NCI-H187 treated with DMSO at 0.1 percent for 48 hours (cell line): ENCODE measurements at places on chromosomes 2 and 18.

- DNase-seq = no peak
These were observed 31.9 kb downstream of the TFCP2L1 start for GRCh38 chr2:121253021-121253673.

DNA sequence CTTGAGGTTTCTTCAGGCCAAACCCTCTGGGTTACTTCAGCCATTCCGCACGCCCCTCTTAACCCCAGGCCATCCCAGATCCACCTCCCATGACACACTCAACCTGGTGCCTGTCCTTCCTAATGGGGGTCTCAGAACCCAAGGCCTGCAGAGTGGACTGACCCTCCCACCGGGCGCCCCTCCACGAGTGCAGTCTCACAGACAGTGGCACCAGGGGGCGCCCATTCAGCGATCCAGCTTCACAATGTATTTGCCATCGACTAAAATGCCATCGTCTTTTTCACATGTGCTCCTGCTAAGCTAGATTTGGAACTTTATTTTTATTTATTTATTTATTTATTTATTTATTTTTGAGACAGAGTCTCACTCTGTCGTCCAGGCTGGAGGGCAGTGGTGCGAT is 38.5 kb downstream of the INPP5D start:
- no peak for DNase-seq

DNA sequence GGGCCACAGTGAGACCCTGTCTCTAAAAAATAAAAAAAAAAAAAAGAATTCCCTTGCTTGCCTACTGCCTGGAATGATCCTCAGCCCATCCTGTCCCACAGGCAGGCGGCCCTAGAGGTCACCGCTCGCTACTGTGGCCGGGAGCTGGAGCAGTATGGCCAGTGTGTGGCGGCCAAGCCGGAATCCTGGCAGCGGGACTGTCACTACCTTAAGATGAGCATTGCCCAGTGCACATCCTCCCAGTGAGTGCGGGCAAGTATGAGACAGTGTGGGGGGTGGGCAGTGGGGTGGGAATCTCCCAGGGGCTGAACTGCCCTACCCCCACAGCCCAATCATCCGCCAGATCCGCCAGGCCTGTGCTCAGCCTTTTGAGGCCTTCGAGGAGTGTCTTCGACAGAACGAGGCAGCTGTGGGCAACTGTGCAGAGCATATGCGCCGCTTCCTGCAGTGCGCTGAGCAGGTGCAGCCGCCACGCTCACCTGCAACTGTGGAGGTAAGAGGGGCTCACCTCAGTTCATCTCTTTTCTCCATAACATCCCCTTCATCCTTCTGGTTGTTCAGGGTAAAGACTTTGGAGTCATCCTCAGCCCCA is 1.6 kb downstream of the CHCHD5 start:
- no peak for DNase-seq

- no peak for DNase-seq
These were observed 52.7 kb downstream of the FHOD3 start for GRCh38 chr18:36350251-36350651.

DNA sequence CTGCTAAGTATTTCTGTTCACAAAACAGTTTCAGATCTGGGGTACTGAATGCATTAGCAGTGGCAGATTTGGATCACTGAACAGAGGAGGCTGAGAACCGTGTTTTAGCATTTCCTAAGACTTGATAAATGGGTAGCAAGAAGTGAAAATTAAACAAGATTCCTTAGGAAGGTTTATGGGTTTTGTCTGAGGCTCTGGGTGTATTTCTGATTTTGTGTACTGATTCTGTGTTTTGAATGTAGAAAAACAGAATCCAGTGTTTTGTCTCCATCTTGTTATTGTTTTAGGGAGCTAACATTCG is 1.4 kb downstream of the FAM117B start:
- no peak for DNase-seq

DNA sequence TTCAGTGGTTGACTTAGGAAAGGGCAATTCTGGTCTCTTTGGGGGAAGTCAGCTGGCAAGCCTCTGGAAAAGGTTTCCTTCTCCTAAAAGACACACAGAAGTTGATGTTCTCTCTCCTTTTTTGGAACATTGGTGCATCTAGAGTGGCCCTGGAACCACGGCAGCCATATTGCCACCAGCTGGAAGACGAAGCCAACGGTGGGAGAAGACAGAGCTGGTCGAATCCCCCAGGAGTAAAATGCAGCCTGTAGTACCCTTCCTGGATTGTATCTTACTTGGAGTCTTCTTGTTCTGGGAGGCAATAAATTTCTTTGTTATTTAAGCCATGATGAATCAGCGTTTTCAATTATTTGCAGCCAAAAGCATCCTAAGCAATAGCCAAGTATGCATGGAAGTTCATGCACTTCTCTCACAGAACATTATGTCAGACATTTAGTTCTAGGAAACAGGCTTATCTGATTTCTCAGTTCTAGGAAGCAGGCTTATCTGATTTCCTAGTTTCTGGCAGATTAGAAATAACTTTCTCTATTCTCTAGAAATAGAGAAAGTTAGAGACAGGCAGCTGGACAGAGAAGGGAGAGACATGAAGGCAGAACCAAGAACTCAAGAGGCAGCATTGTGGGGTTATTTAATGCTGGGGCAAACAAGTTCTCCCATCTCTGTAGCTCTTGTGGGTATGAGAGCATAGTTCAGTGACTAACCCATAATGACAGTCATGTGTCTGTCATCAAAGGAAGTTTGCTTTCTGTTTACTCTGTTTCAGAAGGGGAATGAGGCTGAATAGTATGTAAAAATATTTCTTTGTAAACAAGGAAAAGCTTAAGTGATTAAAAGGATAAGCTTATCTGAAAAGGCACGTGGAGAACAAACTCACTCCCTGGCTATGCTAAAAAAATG is 40.5 kb upstream of the NABP1 start:
- no peak for DNase-seq

DNA sequence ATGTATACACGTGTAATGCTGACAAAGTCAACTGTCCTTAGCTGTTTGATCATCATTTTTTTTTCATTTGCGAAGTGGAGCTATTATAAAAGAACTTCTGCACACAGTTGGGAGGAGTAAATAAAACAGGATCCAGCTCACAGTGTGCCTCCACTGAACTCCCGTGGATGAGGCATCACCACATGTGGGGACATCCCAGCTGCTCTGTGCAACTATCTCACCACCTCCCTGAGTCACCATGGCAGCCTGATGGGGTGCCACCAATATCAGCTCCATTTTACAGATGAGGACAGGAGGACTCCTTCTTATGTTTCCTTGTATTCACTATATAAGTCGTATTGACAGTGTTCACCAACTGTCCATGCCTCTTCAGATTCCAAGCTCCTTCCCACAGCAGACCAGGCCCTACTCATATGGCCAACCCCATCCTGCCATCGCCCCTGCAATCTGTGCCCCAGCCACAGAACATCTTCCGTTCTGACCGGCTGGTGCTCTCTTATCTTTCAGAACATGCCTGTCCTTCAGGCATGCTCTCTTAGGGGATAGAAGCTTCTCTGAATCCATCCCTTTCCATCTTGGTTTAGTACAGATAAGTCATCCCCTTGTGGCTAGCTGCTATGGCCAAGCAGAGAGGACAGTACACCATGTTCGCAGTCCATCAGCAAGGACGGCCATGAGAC is 288.1 kb downstream of the RNF144A start:
- DNase-seq = no peak

- no peak for DNase-seq
These were observed 113.5 kb upstream of the PPP1CB start for GRCh38 chr2:28638102-28638501.

DNA sequence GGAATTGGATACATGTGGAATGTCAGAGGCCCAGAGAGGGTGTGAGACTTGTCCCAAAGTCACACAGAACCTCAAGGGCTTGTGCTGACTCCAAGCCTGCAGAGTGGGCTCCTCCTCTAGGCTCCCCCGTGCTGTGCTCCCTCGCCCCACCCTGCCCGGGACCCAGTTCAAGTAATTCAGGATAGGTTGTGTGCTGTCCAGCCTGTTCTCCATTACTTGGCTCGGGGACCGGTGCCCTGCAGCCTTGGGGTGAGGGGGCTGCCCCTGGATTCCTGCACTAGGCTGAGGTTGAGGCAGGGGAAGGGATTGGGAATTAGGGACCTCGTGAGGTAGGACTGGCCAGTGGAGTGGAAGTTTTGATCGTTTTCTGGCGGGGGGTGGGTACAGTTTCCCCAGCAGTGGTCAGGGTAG is 2.8 kb downstream of the CTDSP1 start:
- DNase-seq = no peak

GRCh38 chr2:67649331-67650261 is 252.5 kb downstream of the ETAA1 start:
- DNase-seq = no peak

DNA sequence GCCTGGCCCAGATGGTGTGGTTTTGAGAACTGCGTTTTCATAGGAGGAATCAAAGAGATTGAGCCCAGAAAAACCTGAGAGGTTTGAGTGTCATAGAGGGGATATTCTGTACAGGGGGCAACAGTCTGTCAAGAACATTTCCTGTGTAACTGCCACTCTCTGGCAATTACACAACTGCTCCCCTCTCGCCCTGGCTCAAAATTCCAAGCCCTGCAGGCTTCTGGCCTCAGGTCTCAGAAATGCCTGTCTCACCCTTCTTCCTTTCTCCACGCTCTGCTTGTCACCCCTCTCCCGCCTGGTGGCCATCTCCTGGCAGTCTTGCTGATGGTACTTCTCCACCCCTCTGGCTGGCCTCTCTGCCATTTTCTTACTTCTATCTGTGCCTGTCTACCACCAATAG is 4.0 kb downstream of the VAMP5 start:
- DNase-seq = no peak

- DNase-seq = no peak
These were observed 180.9 kb upstream of the ACVR2A start for GRCh38 chr2:147663962-147664361.

GRCh38 chr18:13442451-13442850 is 223.9 kb downstream of the LDLRAD4 start:
- no peak for DNase-seq

- no peak for DNase-seq
These were observed 24.7 kb upstream of the KCNG2 start for GRCh38 chr18:79772865-79773696.

DNA sequence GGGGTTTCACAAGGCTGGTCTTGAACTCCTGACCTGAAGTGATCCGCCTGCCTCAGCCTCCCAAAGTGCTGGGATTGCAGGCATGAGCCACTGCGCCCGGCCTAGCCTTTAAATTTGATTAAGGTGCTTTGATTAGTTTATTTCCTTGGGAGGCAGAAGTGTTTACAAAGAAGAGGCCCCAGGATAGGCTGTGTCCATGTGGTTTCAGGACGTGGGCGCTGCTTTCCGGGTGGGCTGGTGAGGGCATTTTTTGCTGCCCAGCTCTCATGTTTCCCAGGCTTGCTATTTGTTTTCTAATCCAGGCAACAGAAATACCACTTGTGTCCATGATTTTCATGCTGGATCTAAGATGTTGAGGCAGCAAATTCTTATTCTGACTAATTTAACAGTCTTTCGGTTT is 124.2 kb downstream of the SH3RF3 start:
- no peak for DNase-seq

DNA sequence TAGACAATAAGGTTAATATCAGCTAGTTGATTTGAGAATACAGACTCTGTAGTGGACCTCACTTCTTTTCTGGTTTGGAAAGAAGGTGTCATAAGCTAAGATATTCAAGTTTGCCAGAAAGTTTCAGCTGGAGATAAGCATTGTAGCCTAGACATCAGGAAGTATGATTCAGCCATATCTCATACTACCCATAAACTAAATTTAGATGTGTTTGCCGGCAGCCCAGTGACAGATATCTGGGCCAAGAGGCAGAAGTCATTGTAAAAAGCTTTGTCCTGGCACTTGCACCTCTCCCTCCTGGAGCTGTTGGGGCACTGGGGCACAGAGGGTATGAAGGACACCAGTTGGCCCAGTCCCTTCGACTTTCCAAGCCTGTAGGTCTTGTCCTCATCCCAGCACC is 128.0 kb downstream of the EPHA4 start:
- no peak for DNase-seq

DNA sequence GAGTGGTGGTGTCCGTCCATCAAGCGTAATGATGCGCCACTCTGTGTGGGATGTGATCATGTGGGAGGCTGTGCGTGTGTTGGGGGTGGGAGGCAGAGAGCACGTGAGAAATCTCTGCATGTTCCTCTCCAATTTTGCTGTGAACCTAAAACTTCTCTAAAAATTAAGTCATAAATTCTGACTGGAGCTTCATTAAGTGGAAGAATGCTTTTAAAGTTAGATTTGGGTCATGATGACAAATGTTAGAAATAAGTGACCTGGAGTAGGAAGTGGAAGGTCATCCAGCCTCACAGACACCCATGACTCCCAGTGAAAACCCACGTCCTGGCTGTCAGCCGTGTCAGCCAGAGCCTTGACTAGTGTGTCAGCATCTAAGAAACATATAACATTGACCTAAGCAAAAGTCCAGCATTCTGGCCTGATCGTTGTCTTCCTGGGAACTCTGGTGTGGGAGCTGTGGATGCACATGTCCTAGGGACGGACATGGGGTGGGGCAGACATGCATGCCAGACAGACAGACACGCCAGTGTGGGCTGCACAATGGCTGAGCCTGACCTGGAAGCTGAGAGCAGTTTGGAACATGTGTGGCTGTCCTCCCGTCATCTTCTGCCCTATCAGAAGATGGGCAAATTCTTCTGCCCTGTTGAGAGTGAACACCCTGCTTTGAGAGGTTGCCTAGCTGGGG is 245.6 kb downstream of the FAM210A start:
- no peak for DNase-seq

GRCh38 chr18:58609536-58609993 is 19.3 kb downstream of the ALPK2 start:
- no peak for DNase-seq

DNA sequence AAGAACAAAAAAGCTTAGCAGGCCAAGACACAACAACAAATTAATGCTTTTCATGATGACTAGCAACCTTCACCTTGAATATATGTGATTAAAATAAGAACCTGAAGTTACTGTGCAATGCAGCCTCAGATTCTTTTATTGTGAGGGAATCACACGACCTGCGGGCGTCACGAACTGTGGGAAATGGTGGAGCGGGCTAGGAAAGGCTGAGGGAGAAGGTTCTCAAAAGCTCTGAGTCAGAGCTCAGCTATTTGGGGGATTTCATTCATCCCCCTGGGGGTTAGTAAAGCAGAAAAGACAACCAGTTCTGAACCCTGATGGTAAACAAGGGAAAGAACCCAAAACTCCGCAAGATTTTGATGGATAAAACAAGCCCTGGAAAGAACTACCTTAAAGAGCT is 89.3 kb upstream of the NCKAP5 start:
- no peak for DNase-seq

DNA sequence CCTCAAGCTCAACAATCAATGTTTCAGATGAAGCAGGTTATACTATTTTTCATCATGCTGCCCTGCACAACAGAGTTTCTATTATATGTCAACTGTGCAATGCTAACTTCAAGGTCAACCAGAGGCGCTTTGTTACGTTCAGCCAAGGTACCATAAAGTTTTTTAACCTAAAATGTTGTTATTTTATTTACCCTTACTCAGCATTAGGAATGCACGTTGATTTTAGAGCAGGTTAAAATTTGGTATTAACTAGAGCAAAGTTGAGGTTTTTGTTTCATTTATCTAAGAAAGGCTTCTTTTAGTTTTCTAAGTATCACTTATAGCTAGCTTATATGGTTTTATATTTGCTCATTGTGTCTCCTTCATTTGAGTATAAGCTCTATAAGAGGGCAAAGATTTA is 21.8 kb downstream of the ANKAR start:
- DNase-seq = no peak
